CD4-positive, alpha-beta T cell treated with Interleukin-4 for 4 hours (primary cell): ENCODE measurements at places on chromosomes 16 and 17.

DNA sequence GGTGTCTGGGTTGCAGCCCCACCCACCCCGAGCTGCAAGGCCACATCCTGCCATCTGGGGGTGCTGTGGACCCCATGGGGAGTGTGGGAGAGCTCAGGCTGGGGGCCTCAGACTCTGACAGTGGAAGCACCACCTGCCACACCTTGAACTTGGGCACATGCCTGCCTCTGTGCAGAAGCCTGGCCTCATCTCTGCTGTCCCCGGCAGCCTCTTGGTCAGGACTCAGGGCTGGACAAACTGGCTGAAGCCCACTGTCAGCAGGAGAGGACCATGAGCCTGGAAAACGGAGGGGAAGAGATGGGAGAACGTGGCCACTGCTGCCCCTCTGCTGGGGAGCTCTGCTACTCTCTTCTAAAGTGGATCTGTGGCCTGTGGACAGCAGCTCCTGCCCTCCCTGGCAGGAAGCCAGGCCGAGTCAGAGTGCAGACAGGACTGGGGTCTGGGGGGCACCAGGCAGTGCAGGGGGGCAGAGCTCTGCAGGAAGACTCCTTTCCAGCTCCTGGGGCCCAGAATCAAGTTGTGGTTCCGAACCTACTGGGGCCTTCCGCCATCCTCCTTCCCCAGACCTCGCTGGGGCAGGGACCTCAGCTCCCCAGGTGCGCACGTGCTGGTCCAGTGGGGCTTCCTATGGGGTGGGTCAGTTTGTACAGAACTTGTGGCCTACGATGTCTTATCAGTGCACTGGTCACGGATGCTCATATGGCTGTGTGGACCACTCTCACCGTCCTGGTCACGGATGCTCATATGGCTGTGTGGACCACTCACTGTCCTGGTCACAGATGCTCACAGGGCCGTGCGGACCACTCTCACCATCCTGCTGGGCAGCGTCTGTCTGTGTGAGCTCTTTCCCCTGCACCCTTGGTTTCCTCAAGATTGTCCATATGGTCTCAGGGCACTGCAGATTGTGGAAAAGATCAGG is 207.7 kb downstream of the LAT start:
- DNase-seq: no peak

DNA sequence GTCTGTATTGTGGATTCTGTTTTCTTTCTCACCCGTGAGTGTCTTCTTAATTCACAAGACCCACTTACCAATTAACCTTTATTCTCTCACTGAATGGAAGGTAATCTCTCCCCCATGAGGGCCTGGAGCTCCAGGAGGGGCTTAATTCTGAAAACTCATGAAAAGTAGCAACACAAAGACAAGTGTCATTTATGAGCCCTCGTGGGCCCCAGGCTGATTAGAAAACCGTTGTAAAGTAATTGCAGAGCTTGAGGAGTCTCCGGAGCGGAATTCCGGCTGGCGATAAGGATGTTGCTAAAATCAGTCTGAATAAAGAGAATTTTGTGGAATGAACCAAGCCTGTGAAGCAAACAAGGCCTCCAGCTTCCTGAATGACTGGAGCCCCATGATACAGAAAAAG is 301.5 kb downstream of the HAPSTR1 start:
- no peak for DNase-seq

DNA sequence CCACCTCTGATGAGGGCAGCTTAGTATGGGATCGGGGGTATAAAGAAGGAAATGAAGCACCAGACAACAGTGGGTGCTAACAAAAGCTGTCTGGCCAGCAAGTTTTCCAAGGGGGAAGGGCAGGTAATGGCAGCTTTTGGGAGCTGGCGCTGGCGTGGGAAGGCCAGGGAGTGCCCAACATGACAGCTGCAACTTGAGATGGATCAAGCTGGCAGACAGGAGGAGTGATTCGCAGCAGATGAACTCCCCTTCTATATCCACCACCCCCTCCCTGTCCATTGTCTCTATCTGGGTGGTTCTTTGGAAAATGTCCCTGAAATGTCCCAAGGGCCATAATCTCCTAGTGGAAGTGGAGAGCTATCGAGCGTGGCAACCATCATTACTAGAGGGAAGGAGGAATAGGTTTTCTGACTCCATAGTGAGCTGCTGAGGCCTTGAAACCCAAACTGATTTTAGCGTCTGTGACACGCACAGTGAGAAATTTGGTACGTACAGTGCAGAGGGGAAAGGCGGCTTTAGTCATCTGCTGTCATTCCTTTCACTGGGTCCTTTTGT is 4.8 kb upstream of the INPP5K start:
- no peak for DNase-seq

GRCh38 chr17:8696426-8696825 is 48.2 kb downstream of the CCDC42 start:
- DNase-seq: no peak

- no peak for DNase-seq
Measured at GRCh38 chr16:57616241-57616640, 12.2 kb upstream of the ADGRG1 start.

DNA sequence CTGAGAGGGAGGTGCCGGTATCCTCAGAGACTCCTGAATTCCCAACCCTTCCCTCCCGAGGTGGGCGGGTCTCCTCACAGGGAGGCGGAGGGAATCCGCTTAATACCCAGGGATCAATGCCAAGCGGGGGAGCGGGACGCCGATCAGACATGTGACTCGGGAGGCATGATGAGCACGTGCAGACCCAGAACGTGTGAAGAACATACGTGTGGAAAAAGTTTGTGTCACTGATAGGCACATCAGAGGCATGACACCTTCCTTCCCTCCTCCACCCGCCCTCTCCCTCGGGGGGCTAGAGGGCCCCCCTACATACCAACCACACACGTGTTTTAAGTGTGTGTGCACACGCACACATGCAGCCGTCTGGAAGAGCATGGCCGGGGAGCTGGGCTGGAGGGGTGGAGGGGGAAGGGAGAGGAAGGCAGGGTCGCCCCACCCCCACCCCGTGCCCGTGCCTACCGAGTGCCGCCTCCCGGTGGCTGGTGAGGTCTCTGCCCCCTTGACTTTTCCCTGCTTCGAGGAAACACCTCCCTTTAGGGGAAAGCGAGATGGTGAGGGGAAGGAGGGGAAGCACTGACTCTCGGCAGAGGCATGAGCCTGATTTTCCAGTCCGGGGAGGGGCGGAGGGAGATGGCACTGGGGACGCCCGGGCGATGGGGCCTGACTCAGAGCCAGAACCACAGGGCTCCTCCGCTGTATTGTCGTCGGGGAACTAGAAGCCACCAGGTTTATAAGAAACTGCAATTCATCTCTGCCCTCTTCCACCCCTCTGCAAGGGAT is 12.1 kb upstream of the TBX21 start:
- peak; percentile 85 for DNase-seq

GRCh38 chr16:47142821-47143676 is 696 bp downstream of the NETO2 start:
- DNase-seq: peak; percentile 47

DNA sequence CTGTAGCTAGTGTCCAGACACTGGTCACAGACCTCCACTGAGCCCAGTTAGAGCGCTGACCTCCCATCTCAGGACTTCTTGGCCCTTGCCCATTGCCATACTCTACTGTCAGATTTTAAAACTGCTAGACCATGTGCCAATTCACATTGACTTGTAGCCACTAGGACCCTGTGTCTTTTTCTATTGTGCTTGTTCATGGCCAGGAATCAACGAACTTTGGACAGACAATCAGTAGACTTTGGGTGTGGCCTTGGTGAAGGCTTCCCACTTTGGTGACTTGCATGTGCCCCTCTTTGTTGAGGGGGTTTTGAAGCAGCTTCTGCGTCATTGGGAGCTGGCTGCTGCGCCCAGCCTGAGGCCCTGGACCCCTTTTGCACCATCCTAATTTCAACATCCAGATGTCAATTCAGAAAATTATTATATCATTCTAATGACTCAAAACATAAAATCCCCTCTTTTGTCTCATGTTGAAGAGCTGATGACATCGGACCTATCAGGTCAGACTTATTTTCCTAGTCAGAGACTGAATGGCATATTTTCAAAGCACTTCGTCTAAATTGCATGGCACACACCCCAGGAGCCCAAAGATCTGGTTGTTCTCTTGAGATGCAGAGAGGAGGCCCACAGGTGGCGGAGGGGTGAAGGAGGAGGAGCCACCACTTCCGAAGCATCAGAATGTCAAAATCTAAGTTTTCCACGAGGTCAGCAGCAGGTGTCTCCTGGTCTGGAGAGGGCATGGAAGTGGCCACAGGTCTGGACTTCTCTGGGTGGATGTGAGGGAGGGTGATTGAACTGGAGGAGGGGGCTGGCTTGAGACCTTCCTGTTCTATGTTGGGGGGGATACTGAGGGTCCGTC is 93.4 kb upstream of the CBX4 start:
- no peak for DNase-seq
